ENCODE measurements at places on chromosomes 13 and 19. TPM values are rescaled to one million over a fixed set of nuclear protein-coding genes. Genes with fewer than 3 reads are reported as not detected.
A peak's percentile ranks its signal among the peaks of the same experiment; 100 is the strongest.

DNA sequence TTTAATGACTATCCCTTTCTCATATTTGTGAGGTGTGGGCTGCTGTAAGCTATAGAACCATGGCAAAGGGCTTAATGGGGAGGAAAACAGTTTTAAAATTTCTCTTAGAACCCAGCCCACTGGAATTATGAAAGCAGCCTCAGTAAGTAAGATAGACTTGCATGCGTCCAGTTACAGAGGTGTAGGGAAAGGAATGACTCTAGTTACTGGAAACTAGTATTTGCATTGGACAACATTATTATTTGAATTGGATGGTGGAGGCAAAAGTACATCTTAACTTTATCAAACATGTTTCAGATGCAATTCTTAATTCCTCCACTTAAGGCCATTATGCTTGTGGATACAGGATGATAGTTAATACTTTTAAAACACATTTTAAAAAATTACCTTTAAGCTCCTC is 292.9 kb downstream of the SPRY2 start:
- DNase-seq, result no peak

DNA sequence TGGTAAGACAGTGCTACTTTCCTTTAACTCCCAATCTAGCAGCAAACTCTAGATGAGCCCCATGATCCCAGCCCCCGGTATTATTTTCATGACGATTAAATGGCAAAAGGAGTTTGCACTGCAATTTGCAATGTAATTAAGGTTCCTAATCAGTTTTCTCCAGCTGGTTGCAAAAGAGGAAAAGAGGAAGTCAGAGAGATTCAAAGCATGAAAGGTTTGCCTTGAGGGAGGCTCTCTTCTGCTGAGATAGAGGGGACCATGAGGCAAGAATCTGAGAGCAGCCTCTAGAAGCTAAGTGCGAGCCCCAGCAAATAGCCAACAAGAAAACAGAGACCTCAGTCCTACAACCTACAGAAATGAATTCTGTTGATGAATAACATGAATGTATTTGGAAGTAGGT is 527.1 kb downstream of the UQCRFS1 start:
- no peak for DNase-seq

GRCh38 chr19:6529937-6530385 is 865 bp upstream of the TNFSF9 start:
- DNase-seq, result no peak

GRCh38 chr13:34779171-34779570 is 162.9 kb upstream of the NBEA start:
- DNase-seq, result no peak

DNA sequence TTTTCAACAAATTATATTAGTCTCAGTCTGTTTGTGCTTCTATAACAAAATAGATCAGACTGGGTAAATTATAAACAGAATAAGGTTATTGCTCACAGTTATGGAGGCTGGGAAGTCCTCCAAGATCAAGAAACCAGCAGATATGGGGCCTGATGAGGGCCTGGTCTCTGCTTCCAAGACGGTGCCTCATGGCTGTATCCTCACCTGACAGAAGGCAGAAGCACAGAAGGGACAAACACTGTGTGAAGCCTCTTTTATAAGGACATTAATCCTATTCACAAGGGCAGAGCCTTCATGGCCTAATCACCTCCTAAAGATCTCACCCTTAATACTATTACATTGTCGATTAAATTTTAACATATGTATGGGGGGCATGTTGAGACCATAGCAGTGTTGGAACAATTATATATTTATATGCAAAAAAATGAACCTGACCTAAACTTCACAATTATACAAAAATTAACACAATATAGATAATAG is 12.7 kb downstream of the F10 start:
- no peak for DNase-seq

GRCh38 chr13:98276486-98276885 is 99.4 kb upstream of the RNF113B start:
- DNase-seq, result no peak

GRCh38 chr13:99859178-99860177 is 112.1 kb downstream of the ZIC5 start:
- DNase-seq, result peak; percentile 82

GRCh38 chr19:33796164-33796875 is at the start of gene KCTD15:
KCTD15 (plus strand) TSS chr19:33796870; CDS start chr19:33800455, 3,585 bp downstream.
- peak; percentile 65 for DNase-seq

GRCh38 chr13:34364633-34365032 is 546.7 kb downstream of the RFC3 start:
- DNase-seq, result no peak

DNA sequence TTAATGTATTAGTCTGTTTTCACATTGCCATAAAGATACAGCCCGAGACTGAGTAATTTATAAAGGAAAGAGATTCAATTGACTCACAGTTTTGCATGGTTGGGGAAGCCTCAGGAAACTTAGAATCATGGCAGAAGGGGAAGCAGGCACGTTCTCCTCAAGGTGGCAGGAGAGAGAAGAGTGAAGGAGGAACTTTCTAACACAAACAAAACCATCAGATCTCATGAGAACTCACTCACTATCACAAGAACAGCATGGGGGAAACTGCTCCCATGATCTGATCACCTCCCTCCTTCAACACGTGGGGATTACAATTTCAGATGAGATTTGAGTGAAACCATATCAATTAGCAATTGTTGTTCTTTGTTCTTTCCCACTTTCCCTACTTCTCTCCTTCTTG is 689.0 kb upstream of the SLITRK1 start:
- no peak for DNase-seq

- peak; percentile 88 for DNase-seq
Observed at GRCh38 chr19:35404879-35405622, 34.2 kb downstream of the GPR42 start.

- no peak for DNase-seq
Observed at GRCh38 chr19:1360818-1361461, 22.8 kb upstream of the NDUFS7 start.

- no peak for DNase-seq
Observed at GRCh38 chr13:24627090-24627714, 53.0 kb upstream of the ATP12A start.

GRCh38 chr13:20525601-20526544 is at the start of gene CRYL1:
CRYL1 (minus strand) TSS chr13:20525857; CDS start chr13:20525794, 63 bp downstream.
- peak; percentile 81 for DNase-seq

DNA sequence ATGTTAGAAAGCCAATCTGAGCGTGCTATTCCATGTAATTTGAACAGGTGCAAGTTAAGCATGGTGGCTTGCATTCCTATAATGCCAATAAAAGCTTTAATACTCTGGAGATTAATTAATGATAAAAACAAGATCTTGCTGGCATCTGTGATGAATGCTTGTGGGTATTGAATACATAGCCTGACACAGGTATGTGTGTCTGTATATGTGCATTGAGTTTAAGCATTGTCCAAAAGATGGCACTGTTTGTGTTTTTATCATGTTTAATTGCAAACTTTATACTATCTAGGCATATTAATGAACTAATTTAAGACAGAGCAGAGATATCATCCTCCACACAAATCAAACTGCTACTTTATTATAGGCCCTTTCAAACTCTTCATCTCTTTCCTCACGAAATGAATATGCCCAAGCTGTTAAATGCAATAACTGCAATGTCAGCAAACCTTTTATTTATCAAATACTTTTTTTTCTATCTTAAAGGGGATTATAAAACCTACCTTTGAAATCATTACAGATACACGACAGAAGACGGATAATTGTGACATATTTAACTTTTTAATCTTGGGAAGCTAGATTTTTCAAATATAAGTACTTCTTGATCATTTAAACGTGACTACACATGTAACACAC is 86.5 kb downstream of the TNFSF11 start:
- no peak for DNase-seq

- no peak for DNase-seq
Observed at GRCh38 chr13:67318398-67318797, 88.3 kb upstream of the PCDH9 start.

- no peak for DNase-seq
Observed at GRCh38 chr13:30033681-30034457, 183.5 kb upstream of the UBL3 start.

DNA sequence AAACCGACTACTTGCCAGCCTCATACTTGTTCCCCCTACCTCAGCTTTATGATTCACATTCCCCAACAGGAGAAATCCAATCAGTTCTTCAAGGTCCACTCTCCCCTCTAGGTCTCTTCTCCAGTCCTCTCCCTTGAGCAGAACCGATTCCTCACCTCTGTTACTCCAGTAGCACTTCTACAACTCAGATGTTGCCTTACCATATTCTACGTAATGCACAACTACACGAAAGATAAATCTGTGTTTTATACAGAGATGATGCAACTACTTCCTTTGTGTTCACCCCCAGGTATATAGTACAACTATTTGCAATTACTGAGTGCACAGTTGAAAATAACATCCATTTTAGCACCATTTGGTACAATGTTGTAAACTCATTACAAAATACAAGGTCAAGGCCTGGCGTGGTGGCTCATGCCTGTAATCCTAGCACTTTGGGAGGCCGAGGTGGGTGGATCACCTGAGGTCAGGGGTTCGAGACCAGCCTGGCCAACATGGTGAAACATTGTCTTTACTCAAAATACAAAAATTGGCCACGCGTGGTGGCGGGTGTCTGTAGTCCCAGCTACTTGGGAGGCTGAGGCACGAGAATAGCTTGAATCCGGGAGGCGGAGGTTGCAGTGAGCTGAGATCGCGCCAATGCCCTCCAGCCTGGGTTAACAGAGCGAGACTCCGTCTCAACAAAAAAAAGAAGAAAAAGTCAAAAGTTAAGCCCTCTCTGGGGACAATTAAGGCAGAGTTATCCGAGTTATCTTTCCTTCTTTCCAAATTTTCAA is 2.8 kb upstream of the WBP4 start:
- DNase-seq, result peak; percentile 8

GRCh38 chr19:13615890-13616289 is 109.6 kb upstream of the CACNA1A start:
- DNase-seq, result no peak

DNA sequence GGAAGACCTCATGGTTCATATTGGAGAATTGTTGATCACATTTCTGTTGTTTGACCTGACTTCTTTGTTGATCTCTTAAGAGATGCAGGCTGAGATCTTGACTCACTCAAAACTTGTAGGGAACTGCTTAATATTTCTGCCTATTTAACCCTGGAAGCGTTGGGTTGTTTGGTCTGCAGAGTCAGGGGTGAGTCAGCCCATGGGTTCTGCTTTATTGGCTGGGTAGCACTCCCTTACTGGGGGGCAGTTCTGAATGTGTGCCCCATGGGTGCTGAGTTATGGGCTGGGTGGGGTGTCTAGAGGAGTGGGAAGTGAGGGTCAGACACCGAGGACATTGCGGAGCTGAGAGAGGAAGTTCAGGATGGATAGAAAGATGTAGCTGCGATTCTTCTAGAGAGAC is 87.9 kb downstream of the LRCH1 start:
- no peak for DNase-seq

- DNase-seq, result no peak
Observed at GRCh38 chr19:49125025-49125731, 5.8 kb downstream of the PPFIA3 start.

DNA sequence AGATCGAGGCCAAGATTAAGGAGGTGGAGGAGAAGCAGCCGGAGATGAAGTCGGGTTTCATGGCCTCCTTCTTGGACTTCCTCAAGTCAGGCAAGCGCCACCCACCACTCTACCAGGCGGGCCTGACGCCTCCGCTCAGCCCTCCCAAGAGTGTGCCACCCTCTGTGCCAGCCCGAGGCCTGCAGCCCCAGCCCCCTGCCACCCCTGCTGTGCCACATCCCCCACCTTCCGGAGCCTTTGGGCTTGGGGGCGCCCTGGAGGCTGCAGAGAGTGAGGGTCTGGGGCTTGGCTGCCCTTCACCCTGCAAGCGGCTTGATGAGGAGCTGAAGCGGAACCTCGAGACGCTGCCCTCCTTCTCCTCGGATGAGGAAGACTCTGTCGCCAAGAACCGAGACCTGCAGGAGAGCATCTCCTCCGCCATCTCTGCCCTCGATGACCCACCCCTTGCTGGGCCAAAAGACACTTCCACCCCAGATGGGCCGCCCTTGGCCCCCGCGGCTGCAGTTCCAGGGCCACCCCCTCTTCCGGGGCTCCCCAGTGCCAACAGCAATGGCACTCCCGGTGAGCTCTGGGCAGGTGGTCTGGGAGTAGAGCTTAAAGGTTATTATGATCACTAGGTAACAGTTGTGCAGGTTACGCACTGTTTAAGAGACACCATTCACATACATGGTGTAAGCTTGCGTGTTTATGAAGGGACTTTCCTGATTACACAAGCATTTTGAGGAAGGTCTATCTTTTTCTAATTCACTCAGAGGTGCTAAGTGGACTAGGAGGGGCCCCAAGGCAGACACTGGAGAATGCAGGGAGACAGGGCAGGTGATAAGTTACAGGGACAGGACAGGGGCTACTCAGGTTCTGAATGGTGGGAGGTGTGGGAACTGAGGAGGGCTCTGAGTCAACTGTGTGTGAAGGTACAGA is 8.7 kb downstream of the PRR12 start:
- DNase-seq, result no peak

- DNase-seq, result no peak
Observed at GRCh38 chr13:107675847-107676550, 539.3 kb downstream of the LIG4 start.

The MRPL34 gene
- 72.0 TPM for total RNA-seq

The ZNF415 gene
- 3.2 TPM for total RNA-seq

The ZNF175 gene
- total RNA-seq, result 5.9 TPM

The LGI4 gene
- total RNA-seq, result 0.66 TPM

The F10 gene
- not detected for total RNA-seq

The TLE2 gene
- 6.3 TPM for total RNA-seq

The CYP2A7 gene
- not detected for total RNA-seq

Data from activated CD4-positive, alpha-beta T cell treated with anti-CD3 and anti-CD28 coated beads for 36 hours (primary cell).